ENCODE measurements at places on chromosomes 4 and X.
A peak's percentile ranks its signal among the peaks of the same experiment; 100 is the strongest.

GRCh38 chr4:47432749-47433148, 30.8 kb downstream of the COMMD8 start:
- DNase-seq: no peak

DNA sequence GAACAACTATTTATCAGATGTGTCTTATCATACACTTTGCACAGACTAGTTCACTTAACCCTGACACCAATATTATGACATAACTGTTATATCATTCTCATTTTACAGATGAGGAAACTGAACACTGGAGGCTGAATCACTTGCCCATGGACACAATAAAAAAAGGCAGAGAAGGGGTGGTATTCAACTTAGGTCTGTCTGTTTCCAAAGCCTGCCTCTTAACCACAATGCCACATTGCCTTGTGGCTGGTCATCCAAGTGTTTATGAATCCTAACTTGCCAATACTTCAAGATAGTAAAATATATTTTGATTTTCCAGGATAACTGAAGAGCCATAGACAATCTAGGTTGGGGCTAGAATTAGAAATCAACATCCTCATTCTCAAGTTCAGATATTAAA, 327.8 kb downstream of the NR3C2 start:
- DNase-seq: no peak

- DNase-seq: no peak
Observed at GRCh38 chr4:189304809-189305208, 635.9 kb upstream of the FRG1 start.

GRCh38 chrX:41085878-41086626, 807 bp downstream of the USP9X start:
- peak; percentile 86 for DNase-seq

- no peak for DNase-seq
Observed at GRCh38 chr4:10773656-10774055, 89.1 kb upstream of the CLNK start.

Data from endodermal cell (in vitro differentiated cells).